ENCODE measurements at places on chromosomes 1 and 21. TPM values are rescaled to one million over a fixed set of nuclear protein-coding genes. Genes with fewer than 3 reads are reported as not detected.
A peak's percentile ranks its signal among the peaks of the same experiment; 100 is the strongest.

DNA sequence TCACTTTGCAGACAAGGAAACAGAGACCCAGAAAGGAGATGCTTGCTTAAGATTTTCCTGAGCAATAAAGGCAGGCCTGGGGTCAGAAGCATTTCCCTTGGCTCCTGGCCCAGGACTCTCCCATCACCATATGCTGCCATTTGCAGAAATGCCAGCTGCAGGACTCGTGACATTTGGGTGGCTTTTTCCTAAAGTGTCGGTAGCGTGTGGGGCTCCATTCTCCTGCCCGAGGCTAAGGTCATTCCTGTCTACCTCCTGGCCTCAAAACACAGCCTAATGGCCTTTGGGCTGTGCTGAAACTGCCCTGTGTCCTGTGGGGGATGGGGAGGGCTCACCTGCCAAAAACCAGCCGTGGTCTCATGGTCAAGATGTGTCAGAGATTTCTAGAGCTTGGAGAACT, 216.1 kb upstream of the EDN2 start:
- DNase-seq, result no peak

- peak overlapping the region; percentile 69 for H3K4me3 ChIP-seq
- no peaks in the 10 kb centered on the region for H3K27me3 ChIP-seq
- peak; percentile 28 for DNase-seq
- no peaks in the 10 kb centered on the region for H3K36me3 ChIP-seq
These were observed 1.1 kb downstream of the LPGAT1 start for GRCh38 chr1:211829343-211830054.

DNA sequence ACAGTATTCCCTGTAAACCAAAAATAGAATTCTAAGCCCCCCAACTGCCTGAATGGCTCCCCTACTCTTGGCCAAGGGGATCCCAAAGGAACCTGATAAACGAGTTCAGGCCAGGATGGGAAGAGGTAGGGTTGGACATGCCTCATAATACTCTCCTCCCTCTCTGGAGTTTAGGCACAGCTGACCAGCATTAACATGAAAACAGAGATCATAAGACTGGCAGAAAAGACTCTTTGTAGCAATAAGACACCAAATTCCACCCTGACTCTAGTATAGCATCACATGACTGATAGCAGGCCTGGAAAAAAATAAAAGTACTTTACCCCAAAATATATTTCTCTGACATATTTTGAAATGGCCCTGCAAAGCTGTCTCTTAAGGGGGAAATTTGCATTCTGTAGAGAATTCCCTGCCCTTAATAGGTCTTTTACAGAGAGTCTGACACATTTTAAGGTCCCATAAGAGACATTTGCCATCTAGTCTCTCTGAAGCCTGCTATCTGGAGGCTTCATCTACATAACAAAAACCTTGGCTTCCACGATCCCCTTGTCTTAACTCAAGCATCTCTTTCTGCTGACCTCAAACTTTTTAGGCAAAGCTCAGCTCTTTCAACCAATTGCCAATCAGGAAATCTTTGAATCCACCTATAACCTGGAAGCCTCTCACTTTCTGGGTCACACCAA, 55.9 kb downstream of the SIK1 start:
- H3K27me3 ChIP-seq, result no peaks in the 10 kb centered on the region
- no peaks in the 10 kb centered on the region for H3K36me3 ChIP-seq
- no peak overlapping the region for H3K27ac ChIP-seq
- DNase-seq, result no peak
- H3K4me1 ChIP-seq, result no peaks in the 10 kb centered on the region
- no peak overlapping the region for H3K4me3 ChIP-seq

- peak; percentile 47 for DNase-seq
- no peaks in the 10 kb centered on the region for H3K27me3 ChIP-seq
- H3K4me3 ChIP-seq, result no peak overlapping the region
- peaks cover 12% of the 10 kb centered on the region for H3K36me3 ChIP-seq
These were observed 52.7 kb upstream of the WASF2 start for GRCh38 chr1:27542463-27543273.

GRCh38 chr1:24803987-24804530, 58.8 kb downstream of the CLIC4 start:
- no peaks in the 10 kb centered on the region for H3K36me3 ChIP-seq
- peaks cover 4% of the 10 kb centered on the region for H3K4me1 ChIP-seq
- no peaks in the 10 kb centered on the region for H3K27me3 ChIP-seq

DNA sequence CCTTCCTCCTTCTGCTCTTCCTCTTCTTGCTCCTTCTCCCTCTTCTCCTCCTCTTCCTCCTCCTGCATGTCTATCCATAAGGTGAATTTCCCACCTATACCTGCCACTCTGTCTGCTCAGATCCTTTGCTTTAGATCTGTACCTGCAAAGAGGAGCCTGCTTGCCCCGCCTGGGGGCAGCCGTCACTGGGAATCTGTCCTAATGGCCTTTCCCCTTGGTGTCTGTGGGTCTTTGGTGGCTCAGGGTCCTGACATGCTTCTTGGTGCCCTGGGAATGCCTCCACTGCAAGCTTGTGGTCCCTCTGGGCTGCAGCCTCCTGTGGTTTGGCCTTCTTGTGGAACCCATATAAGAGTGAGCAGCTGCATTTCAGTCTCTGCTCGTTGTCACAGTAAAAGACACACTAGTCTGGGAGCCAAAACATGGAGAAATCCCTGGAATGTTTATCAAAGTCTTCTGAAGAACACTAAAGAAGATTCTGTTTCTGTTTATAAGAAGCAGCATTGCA, 79.5 kb upstream of the CSF3R start:
- DNase-seq, result no peak
- no peak overlapping the region for H3K4me3 ChIP-seq
- no peak overlapping the region for H3K27ac ChIP-seq

GRCh38 chr1:212141404-212141803, 105.9 kb downstream of the DTL start:
- no peaks in the 10 kb centered on the region for H3K36me3 ChIP-seq
- no peak for DNase-seq
- no peaks in the 10 kb centered on the region for H3K27me3 ChIP-seq
- no peak overlapping the region for H3K27ac ChIP-seq
- H3K4me3 ChIP-seq, result no peak overlapping the region
- H3K4me1 ChIP-seq, result no peaks in the 10 kb centered on the region

DNA sequence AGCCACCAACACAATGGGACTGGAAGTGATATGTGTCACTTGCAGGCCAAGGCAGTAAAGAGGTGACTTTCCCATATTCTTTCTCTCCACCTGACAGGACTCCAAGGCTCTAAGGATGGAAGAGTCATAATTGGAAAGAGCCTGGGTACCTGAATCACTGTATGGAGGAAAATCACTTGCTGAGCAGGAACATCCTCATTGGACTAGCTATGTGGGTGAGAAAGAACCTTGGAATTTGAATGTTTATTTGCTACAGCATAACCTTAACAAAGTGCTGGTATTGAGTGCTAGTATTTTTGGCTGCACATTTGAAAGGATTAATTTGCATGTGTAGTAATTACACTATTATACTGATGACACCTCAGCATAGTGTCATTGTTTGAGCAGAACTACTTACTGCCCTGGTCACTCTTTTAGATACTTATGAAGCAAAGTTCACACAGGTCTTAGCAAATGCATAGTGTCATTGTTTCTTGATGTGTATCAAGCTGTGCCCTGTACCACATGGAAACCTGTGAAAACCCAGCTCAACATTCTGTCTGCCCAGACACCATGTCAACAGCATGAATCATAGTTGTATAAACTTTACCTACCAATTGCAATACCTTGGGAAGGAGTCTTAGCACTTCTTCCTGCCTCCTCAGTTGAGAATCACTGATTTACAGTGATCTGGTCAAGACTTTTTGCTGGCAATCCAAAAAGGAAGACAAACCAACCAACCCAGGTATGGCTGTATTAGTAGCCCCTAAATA, 5.1 kb upstream of the S100A10 start:
- no peak overlapping the region for H3K4me3 ChIP-seq
- no peak for DNase-seq
- H3K27me3 ChIP-seq, result peaks cover 8% of the 10 kb centered on the region

DNA sequence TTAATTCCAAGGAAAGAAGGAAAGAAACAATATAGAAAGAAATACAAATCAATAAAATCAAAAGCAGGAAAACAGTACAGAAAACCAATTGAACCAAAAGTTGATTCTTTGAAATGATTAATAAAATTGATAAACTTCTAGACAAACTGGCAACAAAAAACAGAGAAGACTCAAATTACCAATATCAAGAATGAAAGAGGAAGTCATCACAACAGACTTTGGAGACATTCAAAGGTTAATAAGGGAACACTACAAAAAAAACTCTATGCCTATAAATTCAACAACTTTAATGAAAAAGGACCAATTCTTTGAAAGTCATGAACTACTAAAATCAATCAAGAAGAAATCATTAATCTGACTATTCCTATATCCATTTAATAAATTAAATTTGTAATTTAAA, 329.3 kb upstream of the NR5A2 start:
- no peak overlapping the region for H3K4me3 ChIP-seq
- H3K27ac ChIP-seq, result no peak overlapping the region
- no peaks in the 10 kb centered on the region for H3K27me3 ChIP-seq
- no peaks in the 10 kb centered on the region for H3K4me1 ChIP-seq

DNA sequence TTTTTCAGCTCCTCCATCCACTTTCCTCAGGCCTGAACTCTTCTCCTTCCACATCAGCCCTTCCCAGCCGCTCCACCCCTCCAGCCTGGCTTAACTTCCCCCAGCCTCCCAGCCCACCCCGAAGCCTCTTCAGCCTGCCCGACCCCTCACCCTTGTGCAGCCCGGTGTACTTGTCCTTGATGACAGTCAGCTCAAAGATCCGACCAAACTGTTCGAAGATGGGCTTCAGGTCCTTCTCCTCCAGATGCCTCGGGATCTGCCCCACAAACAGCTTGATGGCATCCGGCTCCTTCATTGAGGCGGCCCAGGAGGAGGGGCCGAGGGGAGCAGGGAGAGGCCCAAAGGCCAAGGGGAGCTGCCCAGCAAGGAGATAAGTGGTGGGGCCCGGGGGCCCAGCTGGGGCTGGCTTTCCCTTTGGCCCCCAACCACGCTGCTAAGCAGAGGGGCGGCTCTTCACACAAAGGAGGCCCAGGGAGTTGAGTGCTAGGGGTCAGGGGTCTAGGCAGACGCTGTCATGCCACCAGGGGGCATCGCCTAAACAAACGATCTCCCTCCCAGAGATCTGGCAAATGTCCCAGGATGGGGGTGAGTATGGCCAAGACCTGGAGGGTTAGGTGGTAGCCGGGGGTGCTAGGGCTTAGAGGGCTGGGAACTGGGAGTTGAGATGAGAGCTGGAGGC, 738 bp downstream of the CELF3 start:
- H3K27me3 ChIP-seq, result peaks cover 47% of the 10 kb centered on the region
- H3K4me3 ChIP-seq, result no peak overlapping the region
- no peaks in the 10 kb centered on the region for H3K4me1 ChIP-seq
- H3K27ac ChIP-seq, result no peak overlapping the region
- no peak for DNase-seq
- H3K36me3 ChIP-seq, result no peaks in the 10 kb centered on the region

DNA sequence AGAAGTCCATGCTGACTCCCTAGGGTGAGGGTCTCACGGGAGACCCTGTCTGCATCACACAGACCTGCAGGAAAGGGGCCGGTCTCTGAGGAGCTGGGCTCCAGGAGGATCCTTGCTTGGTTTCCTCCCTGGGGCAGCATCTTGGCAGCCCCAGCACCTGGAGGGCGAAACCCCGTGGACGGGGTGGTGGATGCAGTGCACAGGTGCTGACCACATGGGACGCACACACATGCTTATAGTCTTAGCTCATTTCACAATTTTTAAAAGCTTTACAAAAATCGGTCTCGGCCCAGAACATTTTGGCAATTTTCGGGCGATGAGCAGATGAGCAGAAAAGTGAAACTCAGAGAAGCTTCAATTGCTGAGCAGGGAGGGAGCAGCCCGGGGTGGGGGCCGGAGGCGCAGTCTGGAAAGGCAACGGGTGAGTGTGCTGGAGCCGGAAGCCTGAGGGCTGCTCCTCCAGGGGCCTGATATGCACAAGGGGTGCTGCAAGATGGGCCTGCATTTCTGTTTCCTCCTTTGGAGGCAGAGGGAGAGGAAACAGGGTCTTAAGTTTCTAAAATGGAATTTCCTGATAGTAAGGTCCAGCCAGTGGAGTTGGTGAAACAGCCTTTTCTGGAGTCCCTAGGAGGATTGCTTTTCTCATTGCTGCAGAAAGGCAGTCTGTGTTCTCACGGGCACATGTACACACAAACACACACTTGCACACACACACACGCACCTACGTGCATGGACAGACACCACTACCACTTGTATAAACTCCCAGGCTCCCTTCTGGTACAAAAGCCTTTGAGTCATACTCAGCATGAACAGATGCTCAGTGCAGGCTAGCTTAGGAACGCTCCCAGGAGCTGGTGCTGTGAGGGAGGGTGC, 60.6 kb downstream of the SCCPDH start:
- H3K4me3 ChIP-seq, result no peak overlapping the region
- DNase-seq, result peak; percentile 56
- H3K27ac ChIP-seq, result no peak overlapping the region
- no peaks in the 10 kb centered on the region for H3K27me3 ChIP-seq

- peak overlapping the region; percentile 17 for H3K4me3 ChIP-seq
- peak overlapping the region; percentile 30 for H3K27ac ChIP-seq
- peak; percentile 87 for DNase-seq
These were observed 115.1 kb downstream of the ETS2 start for GRCh38 chr21:38920631-38921398.

- no peak overlapping the region for H3K27ac ChIP-seq
- no peak for DNase-seq
- no peaks in the 10 kb centered on the region for H3K36me3 ChIP-seq
These were observed 55.5 kb downstream of the TOR1AIP2 start for GRCh38 chr1:179822065-179822464.

DNA sequence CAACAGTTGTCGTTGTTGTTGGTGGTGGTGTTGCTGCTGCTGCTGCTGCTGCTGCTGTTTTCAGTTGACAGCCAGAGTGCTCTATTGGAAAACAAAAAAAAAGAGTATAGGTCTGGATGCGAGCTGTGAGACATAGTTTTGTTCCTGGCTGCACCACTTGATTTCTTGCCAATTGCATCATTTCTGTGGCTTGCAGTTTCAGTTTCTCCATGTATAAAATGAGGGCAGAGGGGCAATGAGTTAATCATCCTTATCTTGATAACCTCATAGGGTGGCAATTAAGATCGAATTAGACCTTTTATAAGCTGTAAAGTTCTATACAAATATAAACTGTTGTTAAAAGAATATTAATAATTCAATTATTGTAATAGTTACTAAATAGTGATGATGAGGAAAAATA, 156.7 kb downstream of the DMRTA2 start:
- DNase-seq, result no peak
- no peaks in the 10 kb centered on the region for H3K4me1 ChIP-seq
- H3K4me3 ChIP-seq, result no peak overlapping the region
- no peaks in the 10 kb centered on the region for H3K36me3 ChIP-seq

GRCh38 chr1:230335861-230336522, 90.1 kb downstream of the PGBD5 start:
- DNase-seq, result peak; percentile 20
- H3K36me3 ChIP-seq, result no peaks in the 10 kb centered on the region
- no peaks in the 10 kb centered on the region for H3K4me1 ChIP-seq
- no peak overlapping the region for H3K27ac ChIP-seq
- no peaks in the 10 kb centered on the region for H3K27me3 ChIP-seq
- no peak overlapping the region for H3K4me3 ChIP-seq

The OLIG2 gene
- not detected for polyA plus RNA-seq

The KCNN3 gene
- polyA plus RNA-seq, result not detected

The PIK3R3 gene
- polyA plus RNA-seq, result 5.4 TPM
